Activated naive CD4-positive, alpha-beta T cell treated with anti-CD3 and anti-CD28 coated beads, Interleukin-2, amount 50 U/mL, for 16 hours (primary cell): ENCODE measurements at places on chromosomes 1 and 21.

DNA sequence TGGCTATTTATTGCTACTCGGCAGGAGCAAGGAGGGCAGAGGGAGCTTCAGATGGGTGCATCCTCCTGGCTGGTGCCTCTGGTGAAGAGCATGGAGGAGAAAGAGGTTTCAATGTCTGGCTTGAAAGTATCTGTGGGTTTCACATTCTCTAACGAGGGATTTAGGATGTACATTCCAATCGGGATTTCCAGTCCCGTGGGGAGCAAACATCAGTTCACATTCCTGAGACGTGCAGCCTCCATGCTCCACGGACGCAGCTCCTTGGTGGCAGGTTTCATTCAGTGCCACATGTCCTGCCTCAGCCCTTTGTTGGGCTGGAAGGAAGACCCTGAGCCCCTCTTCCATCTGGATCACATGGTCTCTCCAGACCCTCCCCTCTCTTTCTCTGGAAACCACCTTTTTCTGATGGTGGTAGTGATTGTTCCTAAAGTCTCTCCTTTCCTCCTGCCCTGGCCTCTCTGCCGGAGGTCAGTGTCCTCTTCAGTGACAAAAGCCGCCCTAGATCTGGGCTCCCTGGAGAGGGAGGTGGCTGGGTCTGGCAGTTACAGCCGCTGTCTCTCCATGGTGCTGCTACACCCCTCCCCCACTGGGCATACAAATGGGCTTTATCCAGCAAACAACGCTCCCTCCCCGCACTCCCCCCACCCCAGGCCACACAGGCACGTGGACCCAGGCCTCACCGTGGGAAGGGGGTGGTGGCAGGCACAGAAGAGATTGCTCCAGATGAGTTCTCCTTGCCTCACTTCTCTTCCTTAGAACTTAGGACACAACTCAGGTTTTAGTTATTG, 826 bp upstream of the CA14 start:
- DNase-seq = no peak

- no peak for DNase-seq
Observed at GRCh38 chr1:212981571-212982328, 31.4 kb downstream of the VASH2 start.

GRCh38 chr1:237507005-237507404, 383.7 kb downstream of the ZP4 start:
- DNase-seq = no peak

DNA sequence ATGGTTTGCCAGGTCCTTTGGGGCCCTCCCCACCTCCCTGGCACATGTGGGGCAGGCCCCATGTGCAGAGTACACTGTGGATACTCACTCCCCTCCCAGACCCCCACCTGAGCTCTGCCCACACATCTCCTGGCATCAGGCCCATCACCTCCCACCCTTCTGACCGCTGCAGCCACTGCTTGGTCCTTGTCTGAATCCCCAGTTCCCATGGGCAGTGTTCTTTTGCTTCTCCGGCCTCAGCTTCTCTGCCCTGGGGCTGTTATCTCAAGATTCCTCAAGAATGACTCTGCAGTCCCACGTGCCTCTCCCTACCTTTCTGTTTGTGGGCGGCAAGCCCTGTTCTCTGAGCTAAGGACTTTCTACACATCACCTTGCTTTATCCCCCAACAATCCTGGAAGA, 187.7 kb upstream of the EDN2 start:
- no peak for DNase-seq

DNA sequence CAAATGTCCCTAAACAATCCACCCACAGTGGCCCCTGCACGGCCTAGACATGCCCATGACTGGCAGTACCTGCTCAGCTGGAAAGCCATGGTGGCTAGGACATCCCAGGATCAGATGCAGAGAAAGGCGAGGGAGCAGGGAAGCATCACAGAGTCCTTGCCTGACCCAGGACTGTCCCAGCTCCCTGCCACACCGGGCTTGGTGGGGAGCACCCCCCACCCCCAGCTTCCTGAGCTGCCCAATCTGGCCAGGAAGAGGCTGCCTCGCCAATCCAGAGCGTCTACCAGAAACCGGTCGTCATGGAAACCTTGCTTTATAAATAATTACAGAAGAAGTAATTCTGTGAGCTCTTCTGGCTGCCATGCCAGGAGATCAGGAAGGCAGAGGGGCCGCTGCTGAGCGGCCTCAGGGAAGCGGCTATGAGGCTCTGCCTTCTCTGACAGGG, 34.8 kb downstream of the ACOT7 start:
- no peak for DNase-seq

DNA sequence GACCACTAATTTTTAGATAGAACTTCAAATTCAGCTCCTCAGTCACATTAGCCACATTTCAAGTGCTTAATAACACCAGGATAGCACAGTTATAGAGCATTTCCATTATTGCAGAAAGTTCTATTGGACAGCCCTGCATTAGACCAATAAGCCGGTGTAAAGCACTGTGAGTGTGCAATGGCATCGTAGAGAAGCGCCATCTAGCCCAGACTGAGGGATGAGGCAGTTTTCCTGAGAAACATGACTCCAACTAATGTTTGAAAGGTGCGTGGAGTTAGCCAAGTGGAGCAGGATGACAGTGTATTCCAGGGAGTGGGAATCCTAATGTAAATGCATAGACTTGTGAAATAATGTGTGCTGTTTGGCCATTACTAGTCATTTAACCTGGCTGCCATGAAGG, 7.7 kb downstream of the RPE65 start:
- DNase-seq = no peak

DNA sequence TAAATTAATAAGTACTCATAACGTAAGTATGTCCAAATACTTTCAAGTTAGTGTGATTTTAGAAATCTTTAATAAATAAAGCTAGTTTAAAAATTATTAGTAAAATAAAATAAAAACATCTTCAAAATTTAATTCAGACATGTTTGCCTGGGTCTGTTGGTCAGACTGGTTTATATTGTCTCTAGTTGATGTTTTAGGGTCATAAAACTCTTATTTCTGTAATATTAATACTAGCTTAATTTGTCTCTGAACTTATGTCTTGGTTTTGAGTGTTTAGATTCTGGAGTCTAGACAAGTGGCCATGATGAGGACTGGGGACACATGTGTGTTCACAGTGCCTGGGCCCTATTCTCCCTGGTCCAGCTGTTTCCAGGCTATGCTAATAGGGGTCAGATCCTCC, 184.5 kb upstream of the TNR start:
- DNase-seq = no peak

DNA sequence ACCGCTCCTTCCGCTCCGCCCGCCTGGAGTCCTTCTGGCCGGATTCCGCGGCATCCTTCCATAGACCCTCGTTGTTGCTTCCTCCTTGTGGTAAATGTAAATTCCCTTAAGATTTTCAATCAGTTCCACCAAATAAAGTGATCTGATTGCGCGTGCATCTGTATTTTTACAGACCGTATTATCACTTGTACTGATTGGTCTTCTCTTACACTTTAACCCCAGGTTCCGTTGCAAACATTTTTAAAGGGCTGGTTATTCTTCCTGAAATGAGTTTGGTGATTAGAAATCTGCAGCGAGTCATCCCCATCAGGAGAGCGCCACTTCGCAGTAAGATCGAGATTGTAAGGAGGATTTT, 483 bp downstream of the YBEY start:
- no peak for DNase-seq

GRCh38 chr21:24353492-24353891, 1253.8 kb downstream of the MRPL39 start:
- no peak for DNase-seq

DNA sequence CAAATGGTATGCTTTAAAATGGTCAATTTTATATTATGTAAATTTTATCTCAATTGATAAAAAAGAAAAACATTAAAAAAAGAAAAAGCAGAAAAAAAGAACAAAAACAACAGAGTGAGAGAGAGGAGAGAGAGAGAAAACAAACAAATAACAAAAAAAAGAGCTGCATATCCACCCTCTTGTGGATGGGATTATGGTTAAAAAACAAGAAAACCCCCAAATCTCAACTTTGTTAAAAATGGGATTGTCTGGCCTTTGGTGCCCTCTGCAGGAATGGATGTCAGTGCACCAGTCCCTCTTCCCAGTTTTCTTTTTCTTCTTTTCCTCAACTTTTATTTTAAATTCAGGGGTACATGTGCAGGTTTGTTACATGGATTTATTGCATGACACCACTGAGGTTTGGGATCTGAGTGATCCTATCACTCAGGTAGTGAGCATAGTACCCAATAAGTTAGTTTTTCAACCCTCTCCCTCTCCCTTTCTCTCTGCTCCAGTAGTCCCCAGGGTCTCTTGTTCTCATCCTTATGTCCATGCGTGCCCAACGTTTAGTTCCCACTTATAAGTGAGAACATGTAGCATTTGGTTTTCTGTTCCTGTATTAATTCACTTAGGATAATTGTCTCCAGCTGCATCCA, 28.1 kb downstream of the RNF187 start:
- peak; percentile 27 for DNase-seq
